ENCODE measurements at places on chromosomes 7 and 10.

GRCh38 chr7:100799037-100799896, 28.1 kb downstream of the EPHB4 start:
- peak; percentile 82 for DNase-seq

DNA sequence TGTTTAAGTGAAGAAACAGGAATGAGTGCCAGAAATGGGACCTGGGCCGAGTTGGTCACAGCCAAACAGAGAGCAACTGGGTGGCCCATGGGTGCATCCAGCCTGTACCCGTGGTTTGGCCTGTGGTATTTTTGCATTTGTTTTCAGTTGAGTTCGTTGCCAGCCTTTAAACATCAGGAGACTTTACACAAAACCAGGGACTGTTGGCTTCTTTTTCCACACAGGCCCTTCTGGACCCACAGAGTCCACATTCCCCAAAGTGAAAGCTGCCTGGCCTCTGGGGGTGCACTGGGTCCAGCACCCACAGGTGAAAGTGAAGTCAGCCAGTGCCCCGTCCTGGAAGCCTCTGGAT, 54.1 kb upstream of the TNS3 start:
- no peak for DNase-seq

DNA sequence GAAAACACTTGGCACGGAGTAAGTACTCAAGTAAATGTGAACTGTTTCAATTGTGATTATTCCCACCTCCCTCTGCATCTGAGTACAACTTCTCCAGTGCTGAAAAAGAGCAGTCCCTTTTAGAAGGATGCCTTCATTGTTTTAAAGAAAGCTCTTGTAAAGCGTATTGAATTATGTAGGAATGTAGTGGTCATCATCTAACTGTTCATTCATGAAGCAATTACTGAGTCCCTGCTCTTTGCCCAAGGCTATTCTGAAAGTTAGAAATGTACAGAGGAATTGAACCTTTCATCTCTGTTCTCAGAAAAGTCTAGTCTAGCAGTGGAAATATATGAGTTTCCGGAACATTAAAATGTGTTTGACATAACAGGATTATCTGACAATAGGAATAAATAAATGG, 127.8 kb downstream of the CACNB2 start:
- DNase-seq: no peak

DNA sequence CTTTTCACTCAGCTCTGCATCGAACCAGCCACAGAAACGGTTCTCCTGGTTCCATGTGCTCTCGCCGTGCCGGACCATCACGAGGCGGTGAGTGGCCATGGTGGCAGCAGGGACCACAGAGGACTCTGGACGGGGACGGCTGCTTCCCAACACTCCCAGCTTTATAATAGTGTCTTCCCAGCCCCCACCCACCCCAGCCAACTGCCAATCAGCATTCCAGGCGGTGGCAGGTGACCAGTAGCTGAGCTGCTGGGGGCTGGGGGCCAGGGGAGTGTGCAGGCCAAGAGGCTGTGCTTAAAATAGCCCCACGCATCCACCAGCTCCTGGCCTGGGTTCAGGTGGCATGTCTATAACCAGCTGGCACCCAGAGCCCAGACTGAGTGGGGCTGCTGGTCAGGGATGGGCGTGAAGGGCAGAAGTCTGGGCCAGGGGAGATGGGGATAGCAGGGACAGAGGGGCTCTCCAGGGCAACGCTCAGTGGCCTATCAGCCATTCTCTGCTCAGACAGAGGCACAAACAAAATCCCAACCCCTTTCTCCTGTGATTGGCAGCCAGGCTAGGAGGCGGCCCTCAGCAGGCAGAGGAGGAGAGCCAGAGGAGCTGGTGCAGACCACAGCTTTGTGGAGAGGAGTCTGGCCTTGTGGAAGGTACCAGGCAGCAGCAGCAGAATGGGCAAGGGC, at the start of gene PGAM2:
Gene PGAM2, minus strand, starts transcription at position 137 of the 680 bp plus-strand sequence. Its CDS starts 38 bp downstream, at position 99.
- no peak for DNase-seq

GRCh38 chr10:88190540-88191235, 327.3 kb downstream of the PTEN start:
- DNase-seq: no peak

DNA sequence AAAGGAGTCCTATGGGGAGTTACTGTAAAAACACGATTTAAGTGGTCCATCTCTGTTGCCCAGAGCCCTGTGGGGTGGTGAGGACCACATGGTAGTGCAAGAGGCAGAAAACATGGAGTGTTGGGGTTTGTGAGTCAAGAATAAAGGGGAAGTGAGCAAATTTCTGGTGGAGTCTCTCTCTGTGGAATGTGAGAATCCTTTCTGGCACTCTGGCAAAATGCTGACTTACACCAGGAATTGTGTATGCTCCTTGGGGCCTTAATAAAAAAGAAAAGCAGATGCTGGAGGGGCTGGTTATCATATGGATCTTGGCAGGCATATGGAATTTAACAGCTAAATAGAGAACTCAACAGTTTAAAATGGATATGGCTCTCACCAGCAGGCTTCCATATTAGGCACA, 486.0 kb downstream of the TNS3 start:
- DNase-seq: no peak

DNA sequence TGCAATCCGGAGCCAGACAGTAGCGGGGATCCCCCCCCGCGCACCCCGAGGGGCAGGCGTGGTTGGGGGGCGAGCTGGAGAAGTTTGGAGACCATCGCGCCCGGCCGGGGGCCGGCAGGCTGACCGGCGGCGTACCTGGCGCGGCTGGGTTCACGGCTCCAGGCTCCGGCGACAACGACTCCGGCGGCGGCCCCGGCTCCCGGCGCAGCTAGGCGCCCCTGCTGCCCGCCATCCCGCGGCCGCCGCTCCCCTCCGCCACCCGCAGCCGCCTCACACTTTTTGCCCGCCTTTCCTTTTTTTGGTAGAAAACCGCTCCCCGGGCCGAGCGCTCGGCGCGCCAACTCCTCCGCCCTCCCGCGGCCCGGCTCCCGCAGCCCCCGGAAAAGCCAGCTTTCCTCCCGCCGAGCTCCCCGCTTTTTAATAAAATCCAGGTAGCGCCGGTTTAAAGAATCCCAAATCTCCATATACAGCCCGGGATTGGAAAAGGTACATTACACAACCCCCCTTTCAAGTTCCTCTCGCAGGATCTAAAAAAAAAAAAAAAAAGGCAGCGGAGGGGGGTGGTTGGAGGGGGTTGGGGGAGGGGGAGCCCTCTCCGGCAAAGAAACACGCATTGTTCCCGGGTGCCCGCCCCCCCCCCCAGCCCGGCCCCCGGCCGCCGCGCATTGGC, at the start of gene TNRC18:
Gene TNRC18, minus strand, starts transcription at position 529 of the 670 bp plus-strand sequence. CDS start 2,588 bp downstream, outside the sequence.
- peak; percentile 94 for DNase-seq

DNA sequence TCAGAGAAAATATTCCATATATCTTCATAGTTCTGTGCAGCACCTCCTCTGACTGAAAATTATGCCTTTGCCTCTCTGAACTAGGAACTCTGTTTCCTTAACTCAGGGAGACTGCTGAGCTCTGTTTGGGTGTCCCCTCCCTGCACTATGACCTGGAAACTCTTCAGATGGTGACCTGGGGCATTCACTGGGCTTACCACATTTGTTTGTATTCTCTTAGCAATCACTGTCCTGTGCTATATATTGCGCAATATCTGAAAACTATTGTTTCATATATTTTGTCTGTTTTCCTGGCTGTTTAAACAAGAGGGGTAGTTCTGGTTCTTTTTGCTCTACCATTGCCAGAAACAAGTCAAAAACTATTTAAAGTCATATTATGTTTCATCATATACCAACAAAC, 181.8 kb upstream of the KIAA1217 start:
- DNase-seq: no peak

- DNase-seq: no peak
Measured at GRCh38 chr10:70557876-70558275, 44.7 kb downstream of the PRF1 start.

DNA sequence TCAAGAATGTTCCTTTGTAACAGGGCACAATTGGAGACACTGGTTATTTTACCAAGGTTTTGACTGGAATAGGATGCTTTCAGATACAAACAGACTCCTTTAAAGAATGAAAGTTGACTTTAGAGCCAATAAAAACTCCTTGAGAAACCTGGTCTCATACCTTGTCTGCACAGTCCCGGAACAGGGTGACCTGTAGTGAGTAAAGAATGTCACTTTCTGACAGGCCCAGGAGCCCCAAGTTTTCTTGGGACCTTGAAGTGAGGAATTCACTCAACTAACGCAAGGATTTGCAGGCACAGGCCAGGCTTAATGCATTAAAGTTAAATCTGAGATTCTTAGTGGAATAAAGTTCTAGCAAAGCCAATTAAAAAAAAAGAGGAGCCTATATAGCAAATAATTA, 11.5 kb upstream of the GARS1 start:
- no peak for DNase-seq

GRCh38 chr7:66771795-66772194, 31.3 kb downstream of the RABGEF1 start:
- DNase-seq: no peak

GRCh38 chr7:100968031-100968430, 1.3 kb upstream of the MUC12 start:
- DNase-seq: no peak

- no peak for DNase-seq
Measured at GRCh38 chr10:83078160-83078559, 1061.1 kb upstream of the GHITM start.

DNA sequence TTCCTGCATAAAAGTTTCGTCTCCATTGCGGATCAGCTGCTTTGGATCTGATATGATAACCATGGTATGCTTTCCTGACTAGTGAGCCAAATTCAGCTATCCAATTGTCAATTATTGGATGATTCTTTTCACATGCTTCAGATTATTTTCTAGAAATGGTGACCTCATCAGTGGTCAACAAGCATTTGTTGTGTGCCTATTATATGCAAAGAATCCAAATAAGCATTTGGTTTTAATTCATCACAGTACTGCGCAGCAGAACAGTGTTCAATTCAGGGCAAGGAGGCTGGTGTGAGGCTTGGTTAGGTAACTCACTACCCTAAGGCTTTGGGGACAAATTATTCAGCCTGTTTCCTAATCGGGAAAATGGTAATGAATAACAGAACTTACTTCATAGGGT, 200.5 kb downstream of the SKAP2 start:
- DNase-seq: no peak

All from D341Med (cell line).